ENCODE measurements at places on chromosomes 5 and 9. TPM values are rescaled to one million over a fixed set of nuclear protein-coding genes. Genes with fewer than 3 reads are reported as not detected.

LCN15 gene
- not detected for total RNA-seq

NEUROG1 gene
- not detected for total RNA-seq

LHX6 gene
- total RNA-seq = not detected

OTULINL gene
- 31.9 TPM for total RNA-seq

DMRT3 gene
- not detected for total RNA-seq

PTGES gene
- total RNA-seq = not detected

DNA sequence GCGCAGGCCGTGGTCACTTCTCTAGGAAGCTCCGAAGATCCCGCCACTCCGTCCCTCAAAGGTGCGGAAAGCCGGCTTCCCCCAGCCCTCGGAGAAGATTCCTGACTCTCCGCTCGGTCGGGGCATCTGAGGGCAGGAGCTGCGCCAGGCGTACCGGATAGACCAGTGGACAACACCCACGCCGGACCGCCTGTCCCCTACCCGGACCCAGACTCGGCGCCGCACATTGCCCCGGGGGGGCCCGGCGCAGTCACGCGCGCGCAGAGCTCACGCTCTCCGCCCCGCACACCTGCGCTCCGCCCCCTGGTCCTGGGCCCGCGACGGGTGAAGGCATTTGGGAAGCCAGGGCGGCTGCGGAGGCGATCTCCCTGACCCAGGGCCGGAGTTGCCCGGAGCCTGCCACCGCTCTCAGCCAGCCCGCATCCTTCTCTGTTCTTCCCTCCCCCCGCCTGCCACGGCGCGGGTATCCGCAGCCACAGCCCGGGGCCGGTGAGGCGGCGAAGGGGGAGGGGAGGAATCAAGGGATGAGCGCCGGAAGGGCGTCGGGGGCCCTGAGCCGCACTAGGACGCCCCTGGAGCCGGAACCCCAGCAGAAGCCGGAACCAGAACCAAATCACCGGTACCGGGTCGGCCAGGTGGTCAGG, 448 bp downstream of the RELL2 start:
- DNase-seq = peak; percentile 50

DNA sequence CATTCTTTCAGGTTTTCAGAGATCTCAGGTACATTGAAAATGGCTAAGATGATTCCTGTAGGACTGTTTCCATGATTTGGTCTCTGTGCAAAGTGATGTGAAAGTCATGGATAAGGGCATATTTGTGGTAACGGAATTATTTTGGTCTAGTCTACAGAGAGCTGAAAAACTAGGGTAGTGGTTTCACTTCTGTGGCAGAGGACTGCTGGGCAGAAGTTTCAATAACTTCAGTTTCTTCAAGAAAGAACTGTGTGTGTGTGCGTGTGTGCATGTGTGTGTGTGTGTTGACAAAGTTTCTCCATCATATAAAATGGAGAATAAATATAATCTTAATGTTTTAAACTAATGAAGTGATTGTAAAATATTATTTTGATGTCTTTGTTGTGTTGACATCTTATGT, 4.3 kb downstream of the CNOT8 start:
- DNase-seq = no peak

DNA sequence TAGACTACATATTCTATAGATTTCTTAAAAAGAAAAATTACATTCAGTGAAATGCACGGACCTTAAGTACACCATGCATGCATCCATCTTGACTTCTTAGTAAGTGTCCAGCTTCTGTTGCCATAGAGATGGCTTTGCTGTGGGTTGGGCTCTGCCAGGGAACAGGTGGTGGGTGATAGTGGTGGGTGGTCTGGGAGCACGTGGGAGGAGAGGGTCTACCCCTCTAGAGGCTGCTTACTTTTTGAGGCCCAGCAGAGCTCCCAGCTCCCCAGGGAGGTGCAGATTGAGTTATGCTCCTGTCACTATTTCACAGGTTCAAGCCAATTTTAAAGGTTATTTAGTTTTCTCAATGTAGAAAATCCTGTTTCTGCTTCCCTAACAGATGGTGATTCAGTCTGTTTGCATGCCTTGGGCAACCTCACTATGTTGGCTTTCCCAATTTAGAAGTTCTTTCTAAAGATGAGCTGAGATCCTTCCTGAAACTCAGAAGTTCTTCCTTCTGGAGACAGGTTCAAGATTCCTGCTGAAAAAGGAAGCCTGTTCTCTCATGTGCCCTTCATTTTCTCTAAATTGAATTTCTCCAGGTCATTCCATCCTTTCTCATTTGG, 107.4 kb upstream of the LHFPL2 start:
- no peak for DNase-seq

DNA sequence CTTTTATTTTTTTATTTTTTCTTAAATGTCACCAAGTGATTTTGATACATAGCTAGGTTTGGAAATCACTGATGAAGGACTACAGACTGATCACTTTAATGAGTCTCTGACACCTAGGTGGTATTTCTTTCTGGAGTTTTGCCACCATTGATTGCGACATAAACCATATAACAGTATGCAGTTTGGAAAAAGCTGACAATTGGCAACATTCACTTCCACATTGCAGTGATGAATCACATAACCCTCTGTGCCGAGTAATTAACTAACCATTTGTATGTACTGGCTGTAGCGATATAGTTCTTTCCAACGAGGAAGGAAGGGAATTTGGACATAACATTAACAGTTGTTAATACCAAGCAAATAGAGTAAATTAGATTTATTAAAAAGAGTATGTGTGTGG, 222.9 kb upstream of the EFNA5 start:
- DNase-seq = no peak

DNA sequence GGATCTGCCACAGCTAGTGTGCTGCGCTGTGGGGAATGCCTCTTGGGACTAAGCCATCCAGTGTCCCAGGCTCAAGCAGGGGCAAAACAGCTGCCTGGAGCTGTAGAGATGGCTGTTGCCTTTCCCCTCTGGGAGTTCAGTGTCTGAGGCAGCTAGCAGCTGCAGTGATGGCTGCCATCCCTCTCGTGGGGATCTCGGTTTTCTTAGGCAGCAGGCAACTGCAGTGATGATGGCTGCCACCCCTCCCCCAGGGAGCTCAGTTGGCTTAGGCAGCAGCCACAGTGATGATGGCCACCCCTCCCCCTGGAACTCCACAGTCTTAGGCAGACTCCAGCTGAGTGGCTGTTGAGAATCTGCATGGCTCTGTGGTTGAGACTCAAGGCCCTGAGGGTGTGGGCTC, 1389.2 kb upstream of the NUDT12 start:
- DNase-seq = no peak

DNA sequence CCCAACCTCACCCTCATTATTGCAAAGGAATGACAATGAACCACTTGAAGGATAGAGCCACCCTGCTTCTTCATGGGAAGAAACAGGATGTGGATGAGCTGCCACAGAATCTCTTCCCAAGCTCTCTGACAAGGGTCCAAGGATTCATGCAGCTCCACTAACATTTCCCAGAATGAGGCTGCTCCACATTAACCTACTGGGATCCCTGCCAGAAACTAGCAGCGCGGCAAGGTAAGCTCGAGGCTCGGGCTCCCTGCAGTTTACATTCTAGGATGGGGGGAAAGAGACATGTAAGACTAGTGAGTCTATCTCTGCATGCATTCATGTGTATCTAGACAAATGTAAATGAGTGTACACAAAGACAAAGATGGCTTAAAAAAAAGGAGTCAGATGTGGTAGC, 12.1 kb downstream of the DCAF12 start:
- no peak for DNase-seq

- DNase-seq = no peak
Measured at GRCh38 chr9:26026423-26027100, 348.3 kb upstream of the TUSC1 start.

GRCh38 chr9:3290231-3290840, 235.5 kb downstream of the RFX3 start:
- no peak for DNase-seq

DNA sequence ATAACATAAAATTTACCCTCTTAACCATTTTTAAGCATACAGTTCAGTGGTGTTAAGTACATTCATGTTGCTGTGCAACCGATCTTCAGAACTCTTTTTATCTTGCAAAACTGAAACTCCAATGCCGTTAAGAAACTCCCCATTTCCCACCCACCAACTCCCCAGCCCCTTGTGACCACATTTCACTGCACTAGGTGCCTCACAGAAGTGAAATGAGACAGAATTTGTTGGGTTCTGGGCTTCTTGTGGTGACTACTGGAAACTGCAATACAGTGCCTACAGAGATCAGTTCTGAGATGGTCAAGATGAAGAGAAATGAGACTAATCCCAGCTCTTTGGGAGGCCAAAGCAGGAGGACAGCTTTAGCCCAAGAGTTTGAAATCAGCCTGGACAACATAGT, 202.1 kb upstream of the SLC30A5 start:
- no peak for DNase-seq

GRCh38 chr5:175870820-175871447, 444 bp upstream of the CPLX2 start:
- DNase-seq = no peak

DNA sequence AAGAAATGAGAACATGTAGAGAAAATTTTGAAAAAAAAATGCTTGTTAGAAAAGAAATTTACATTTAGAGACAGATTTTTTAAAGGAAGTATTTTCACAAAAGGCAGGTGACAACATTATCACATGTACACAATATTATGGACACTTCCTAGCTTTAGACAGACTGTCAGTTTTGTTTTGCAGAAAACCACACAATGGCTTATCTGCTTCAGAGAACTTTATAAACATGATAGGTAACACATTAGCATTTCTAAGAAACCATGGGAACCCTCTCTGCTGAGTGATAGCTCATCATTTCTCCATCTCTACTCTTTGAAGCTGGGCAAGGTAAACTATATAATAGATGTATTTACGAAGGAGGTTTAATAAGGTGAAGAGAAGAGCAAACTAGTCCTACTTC, 25.6 kb downstream of the POU5F2 start:
- no peak for DNase-seq

- DNase-seq = no peak
Measured at GRCh38 chr9:79224672-79225433, 346.9 kb upstream of the TLE4 start.

GRCh38 chr5:116650544-116650943, 75.9 kb upstream of the SEMA6A start:
- DNase-seq = no peak

DNA sequence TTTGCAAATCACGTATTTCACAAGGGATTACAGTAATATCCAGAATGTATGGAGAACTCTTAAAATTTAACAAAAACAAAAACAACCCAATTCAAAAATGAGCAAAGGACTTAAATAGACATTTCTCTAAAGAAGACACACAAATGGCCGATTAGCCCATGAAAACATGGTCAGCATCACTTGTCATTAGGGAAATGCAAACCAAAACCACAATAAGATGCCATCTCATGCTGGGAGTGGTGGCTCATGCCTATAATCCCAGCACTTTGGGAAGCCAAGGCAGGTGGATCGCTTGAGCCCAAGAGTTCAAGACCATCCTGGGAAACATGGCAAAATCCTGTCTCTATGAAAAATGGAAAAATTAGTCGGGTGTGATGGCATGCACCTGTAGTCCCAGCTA, 120.2 kb downstream of the SUSD1 start:
- DNase-seq = no peak

DNA sequence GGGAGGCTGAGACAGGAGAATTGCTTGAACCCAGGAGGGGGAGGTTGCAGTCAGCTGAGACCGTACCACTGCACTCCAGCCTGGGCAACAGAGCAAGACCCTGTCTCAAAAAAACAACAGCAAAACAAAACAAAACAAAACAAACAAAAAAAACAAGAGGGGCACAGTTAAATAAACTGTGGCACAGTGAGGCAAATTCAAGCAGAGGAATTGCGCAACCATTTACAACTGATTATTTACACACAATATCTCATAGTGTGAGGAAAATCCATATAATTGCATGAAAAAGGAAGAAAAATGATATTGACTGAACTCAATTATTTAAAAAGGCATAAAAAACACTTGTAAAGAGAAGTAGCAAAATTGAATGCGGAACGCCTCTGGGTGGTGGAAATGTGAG, 161.5 kb downstream of the CRB2 start:
- DNase-seq = no peak

Data from naive thymus-derived CD4-positive, alpha-beta T cell (primary cell).